CD8-positive, alpha-beta memory T cell (primary cell): ENCODE measurements at places on chromosomes 7 and 10.

GRCh38 chr7:90816511-90817142 lies 220.5 kb downstream of the CDK14 start:
- no peak for DNase-seq

DNA sequence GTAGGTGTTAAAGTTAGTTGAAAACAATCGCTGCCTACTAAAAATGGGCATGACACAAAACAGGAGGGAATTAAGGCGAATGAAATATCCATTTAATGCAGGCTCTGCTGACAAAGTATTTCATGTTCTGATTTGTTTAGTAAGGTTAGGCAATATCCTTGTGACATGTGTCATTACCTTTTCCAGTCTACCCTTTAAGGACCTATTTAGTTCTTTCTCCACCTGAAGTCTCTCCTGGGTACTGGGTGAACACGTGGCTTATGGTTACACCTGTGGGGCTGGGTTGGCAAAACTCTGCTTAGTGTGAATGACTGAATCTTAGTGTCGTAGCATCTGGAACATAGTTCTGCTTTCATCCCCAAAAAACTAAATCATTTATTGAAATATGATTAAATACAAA lies 313.5 kb downstream of the CCDC3 start:
- no peak for DNase-seq

GRCh38 chr7:84196084-84196503 lies 1.5 kb upstream of the SEMA3A start:
- DNase-seq = no peak

- no peak for DNase-seq
Measured at GRCh38 chr10:21990449-21990848, 13.1 kb downstream of the DNAJC1 start.

- no peak for DNase-seq
Measured at GRCh38 chr10:10403762-10404161, 613.9 kb upstream of the CELF2 start.

DNA sequence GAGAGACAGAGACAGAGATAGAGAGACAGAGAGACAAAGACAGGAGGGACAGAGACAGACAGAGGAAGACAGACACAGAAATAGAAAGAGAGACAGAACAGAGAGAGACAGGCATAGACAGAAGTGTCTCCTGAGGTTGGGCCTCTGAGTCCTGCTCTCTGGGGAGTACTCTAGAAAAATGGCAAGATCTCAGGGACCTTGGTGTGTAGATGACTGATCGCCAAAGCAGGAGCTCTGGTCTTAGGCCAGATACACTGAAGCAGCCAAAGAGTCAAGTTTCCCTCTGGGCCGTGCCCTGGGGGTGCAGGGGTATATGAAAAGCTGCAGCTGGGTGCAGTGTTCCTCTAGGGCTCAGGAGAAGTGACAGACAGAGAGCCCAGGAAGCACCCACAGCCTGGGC lies 176.6 kb upstream of the TNS3 start:
- DNase-seq = no peak

DNA sequence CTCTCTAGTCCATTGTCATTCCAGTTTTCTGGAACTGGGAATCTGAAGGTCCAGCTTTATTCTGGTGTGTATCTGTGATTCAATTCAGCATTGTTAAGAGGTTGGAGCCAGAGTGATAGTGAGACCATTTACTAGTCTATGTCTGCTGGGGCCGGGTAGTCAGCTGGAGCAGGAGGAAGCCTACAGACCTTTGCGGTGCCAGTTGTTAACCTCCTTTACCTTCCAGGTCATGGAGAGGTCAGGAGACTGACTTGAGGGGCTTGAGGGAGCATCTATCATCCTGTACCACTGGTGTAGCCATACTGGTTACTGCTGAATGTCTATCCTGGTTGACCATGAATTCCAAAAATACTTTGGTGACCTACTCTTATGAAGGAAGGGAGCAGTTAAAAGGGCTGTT lies 9.2 kb upstream of the CSTF2T start:
- no peak for DNase-seq

GRCh38 chr10:30702860-30703259 lies 73.3 kb upstream of the LYZL2 start:
- no peak for DNase-seq

DNA sequence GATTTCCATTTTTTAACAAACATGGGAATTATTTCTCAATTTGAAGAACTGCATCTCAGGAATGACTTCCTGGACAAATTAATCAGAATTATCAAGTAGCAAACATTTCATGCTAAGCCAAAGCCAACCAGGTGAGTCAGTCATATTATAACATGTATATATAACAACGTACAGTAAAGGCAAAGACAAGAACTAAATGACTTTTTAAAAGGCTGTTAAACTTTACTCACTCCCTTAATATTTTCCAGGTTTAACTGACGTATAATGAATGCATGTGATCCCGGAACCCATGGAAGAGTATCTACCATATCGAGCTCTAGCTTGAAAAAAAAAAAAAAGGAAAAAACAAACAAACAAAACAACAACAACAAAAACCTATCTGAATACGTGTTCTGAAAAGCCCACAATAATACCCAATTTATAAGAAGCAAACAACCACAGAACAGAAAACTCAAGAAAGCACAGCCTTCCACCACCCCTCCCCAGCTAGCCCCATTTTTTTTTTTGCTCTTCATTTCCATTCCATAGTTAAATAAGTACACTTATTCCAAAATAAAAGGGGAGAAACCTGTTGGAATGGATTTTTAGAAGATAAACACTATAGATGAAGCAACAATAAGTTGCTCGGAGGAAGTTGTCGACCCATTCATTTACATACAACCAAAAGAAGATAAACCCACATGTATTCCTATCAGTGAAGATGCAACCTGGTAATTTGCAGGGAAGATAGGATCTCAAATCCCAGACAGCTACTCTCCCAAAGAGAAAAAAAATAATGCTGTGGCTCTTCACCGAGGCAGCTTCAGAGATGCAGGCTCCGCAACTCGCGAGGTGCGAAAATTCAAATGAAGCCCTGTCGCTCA lies 537 bp downstream of the NAPEPLD start:
- no peak for DNase-seq

DNA sequence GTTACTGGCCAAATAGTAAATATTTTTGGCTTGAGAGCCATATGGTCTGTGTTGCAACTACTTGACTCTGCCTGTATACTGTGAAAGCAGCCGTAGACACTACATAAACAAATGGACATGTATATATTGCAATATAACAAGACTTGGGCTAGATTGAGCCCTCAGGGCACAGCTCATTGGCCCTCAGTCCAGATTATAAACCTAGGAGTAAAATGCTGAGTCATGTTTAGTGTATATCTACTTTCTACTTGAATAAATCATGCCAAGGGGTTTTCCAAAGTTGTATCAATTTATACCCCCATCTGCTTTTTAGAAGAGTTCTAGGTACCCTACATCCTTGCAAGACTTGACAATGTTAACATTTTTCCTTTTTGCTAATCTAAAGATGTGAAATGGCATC lies 27.4 kb upstream of the POU6F2 start:
- DNase-seq = no peak

DNA sequence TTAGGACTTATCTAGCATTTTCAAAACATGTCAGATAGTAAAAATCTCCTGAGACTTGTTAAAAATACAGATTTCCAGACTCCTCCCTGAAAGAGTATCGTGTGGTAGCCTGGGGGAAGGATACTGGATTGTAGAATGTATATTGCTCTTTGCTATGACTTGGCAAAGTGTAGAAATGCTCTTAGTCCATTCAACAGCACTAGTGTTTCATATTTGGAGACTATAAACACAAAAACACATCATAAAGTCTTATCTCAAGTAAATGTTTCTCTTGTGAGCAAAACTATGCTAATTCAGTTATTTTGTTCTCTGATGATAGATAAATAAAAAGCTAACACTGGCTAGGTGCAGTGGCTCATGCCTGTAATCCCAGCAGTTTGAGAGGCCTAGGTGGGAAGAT lies 137.5 kb upstream of the PRPS1L1 start:
- DNase-seq = no peak

DNA sequence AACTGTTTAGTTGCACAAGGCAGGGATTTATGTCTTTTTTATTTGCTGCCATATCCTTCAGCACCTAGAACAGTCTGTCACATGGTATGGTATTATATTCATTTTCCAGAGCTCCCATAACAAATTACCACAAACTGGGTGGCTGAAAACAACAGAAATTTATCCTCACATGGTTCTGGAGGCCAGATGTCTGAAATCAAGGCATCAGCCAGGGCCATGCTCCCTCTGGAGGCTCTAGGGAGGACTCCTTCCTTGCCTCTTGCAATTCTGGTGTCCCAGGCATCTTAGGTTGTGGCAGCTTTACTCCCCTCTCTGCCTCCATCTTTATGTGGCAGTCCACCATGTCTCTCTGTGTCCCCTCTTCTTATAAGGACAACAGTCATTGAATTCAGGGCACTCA lies 43.1 kb downstream of the MET start:
- no peak for DNase-seq

- no peak for DNase-seq
Measured at GRCh38 chr10:118508355-118508754, 87.1 kb downstream of the PRLHR start.

- DNase-seq = no peak
Measured at GRCh38 chr10:44278837-44279324, 106.0 kb downstream of the CXCL12 start.

DNA sequence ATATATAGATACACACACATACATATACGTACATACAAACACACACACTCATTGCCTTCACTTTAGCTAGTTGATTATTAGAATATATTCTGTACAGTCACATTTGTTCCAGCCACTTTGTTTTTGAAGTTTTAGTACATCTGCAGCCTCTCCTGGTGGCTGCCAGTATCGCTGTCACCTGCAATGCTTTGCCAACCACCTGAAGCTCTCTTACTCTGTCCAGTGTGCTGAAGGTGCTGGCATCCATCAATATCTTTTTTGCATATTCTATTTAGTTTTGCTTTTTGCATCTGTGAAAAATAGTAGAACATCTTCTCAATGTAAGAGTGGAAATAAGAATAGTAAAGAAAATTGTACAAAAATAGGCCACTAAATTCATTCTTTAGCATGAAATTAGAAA lies 388.6 kb downstream of the EXOC4 start:
- no peak for DNase-seq

DNA sequence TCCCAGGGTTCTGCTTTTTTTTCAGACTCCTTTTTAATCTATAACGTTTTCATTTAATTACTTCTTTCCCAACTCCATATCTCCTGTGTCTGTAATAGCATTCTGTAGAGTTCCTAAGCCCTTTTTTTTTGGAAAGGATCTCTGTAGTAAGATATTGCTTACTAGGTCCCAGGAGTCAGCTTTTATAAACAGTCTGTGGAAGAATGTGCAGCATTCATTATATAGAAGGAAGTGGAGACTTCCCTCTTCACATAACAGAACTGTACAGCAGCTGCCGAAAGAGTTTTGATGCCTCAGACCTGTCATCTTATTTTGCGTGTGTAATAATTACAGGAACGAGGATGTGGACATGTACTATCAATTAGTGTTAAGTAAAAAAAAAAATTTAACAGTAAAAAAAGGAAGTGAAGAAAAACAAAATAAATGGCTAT lies 7.4 kb upstream of the STEAP4 start:
- no peak for DNase-seq

- no peak for DNase-seq
Measured at GRCh38 chr7:129771201-129771927, 159.8 kb downstream of the NRF1 start.

DNA sequence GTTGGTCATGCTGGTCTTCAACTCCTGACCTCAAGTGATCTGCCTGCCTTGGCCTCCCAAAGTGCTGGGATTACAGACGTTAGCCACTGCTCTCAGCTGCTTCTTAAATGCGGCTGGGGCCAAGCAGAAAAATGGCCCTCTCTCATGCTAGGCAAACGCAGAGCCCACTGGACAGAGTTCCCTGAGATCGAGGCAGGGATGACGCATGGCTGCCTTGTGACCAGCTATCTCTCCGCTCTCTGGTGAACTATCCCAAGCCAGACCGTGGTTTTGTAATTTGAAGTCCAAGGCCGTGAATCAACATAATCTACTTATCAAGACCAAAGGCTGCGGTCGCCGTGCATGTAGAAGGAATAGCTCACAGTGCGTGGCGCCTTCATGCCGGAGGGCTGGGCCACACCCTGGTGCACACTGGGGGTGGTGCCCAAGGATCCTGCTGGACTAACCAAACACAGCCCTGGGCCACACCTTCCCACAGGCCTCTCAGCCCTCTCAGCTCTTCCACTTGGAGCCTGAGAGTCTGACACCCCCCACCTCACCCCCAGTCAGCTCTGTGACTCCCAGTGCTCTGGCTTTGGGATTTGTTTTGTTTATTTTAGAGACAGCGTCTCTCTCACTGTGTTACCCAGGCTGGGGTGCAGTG lies 88.1 kb upstream of the CUX1 start:
- DNase-seq = no peak

DNA sequence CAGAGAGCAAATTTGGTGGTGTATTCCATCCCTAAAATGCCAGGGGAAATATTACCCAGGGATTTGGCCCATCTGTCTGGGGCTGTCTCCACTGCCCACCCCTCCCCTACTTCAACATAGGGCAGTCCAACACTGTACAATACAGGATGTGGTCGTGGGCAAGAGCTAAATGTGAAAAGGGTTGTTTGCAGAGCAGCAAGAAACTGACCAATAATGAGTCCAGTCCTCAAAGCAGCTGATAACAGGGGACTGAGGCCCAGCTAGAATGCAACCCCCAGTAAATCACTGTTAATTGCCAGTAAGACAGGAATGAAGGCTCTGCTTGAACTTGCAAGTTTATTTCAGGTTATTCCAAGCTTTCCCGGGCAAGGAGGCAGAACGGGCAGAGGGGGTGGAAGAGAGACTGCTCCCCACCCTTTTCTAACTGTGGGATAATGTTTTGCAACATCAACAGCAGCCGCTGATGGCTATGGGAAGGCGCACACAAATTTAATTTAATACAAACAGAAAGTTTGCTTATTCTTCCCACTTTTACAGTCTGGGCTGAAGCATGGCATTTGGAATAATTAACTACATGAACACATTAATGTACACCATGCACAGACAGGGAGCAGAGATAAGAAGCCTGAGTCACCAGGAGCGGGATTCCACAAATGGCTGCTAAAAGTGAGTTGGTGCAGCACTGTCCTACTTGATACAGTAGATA lies 36.8 kb downstream of the AFAP1L2 start:
- DNase-seq = no peak

GRCh38 chr7:38413784-38414183 lies 140.3 kb upstream of the TARP start:
- DNase-seq = no peak

DNA sequence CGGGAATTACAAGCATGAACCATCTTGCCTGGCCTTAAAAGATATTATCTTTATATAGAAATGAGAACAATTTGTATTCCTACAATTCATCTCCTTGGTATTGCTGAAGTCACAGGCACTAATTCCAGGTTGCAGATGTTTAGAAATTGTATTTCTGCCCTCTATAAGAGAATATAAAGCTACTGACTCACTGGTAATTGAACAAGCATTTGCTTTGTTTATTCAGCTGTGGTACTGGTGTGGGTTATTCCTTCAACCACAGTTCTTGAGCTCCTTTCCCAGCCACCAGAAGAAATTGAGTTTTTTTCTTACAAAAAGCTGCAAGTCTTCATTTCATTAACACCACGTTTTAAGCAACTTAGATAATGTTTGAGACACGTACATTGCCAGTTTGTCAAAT lies 29.0 kb upstream of the MPP7 start:
- DNase-seq = no peak
